ENCODE measurements at places on chromosomes 12 and 14.
A peak's percentile ranks its signal among the peaks of the same experiment; 100 is the strongest.

DNA sequence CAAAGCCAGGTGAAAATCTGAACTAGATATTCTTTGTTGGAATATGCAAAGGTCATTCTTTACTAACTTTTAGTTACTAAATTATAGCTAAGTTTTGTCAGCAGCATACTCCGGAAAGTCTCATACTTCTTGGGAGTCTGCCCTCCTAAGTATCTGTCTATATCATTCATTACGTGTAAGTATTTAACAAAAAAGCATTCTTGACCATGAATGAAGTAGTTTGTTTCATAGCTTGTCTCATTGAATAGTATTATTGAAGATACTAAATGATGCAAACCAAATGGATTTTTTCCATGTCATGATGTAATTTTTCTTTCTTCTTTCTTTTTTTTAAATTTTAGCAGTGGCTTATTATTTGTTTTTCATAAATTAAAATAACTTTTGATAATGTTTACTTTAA, 9.8 kb upstream of the SPX start:
- no peaks in the 10 kb centered on the region for H3K27me3 ChIP-seq
- no peak overlapping the region for H3K4me3 ChIP-seq
- no peaks in the 10 kb centered on the region for H3K4me1 ChIP-seq
- no peak overlapping the region for H3K27ac ChIP-seq

- no peak overlapping the region for H3K27ac ChIP-seq
- no peak overlapping the region for H3K4me3 ChIP-seq
- no peaks in the 10 kb centered on the region for H3K36me3 ChIP-seq
- DNase-seq: no peak
- no peaks in the 10 kb centered on the region for H3K27me3 ChIP-seq
- peaks cover 22% of the 10 kb centered on the region for H3K4me1 ChIP-seq
Observed at GRCh38 chr12:71162832-71163763, 5.3 kb upstream of the TSPAN8 start.

DNA sequence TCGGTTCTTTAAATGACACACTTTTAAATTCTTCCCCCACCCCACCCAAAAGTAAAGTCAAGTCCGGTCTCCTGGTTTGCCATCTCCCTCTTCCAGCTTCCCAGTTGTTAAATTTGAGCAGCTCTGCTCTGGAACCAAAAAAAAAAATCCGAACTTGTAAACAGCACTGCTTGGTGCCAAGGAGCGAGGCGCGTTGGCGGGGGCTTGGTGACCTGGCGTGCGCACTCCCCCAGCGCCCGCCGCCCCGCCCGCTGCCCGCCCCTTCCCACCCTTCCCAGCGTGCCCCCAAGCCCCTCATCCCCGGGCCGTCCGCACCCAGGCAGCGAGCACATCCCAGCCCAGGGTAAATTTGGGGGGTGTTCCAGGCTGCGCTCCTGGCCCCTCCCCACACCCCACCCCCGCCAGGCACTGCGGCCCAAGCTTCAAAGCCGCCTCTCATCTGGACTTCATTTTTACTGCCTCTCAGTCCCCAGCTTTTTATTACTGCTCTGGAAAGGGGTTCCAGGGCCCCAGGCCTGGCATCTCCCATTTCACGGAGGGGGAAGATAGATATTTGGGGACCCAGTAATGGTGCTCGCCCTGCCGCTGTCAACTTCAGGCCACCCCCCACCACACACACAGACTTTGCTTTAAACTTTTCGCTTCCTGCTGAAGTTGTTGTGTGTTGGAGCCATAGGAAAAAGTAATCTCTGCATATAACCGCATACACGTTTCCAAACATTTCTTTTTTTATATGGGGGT, 11.7 kb upstream of the ITGB7 start:
- peak overlapping the region; percentile 99 for H3K27ac ChIP-seq
- H3K4me3 ChIP-seq: peak overlapping the region; percentile 66

DNA sequence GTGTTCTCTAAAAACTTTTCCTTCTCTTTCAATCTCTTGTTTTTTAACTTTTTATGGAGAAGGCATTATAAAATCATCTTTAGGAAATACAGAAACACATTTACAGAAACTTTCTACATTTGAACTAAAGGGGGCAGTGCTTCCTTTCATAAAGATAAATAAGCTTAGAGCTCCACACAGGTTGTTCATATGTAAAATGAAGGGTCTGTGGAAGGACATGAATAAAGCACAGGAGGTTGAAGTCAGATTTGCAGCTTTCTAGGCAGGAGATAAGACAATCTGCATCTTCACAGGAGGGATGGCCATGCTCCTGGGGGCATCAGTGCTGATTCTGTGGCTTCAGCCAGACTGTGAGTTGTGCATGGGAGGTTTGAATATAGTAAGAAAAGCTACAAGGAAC, 426.0 kb downstream of the DAD1 start:
- H3K36me3 ChIP-seq: no peaks in the 10 kb centered on the region
- no peak overlapping the region for H3K27ac ChIP-seq
- no peaks in the 10 kb centered on the region for H3K4me1 ChIP-seq
- H3K4me3 ChIP-seq: no peak overlapping the region
- no peaks in the 10 kb centered on the region for H3K27me3 ChIP-seq
- DNase-seq: no peak

DNA sequence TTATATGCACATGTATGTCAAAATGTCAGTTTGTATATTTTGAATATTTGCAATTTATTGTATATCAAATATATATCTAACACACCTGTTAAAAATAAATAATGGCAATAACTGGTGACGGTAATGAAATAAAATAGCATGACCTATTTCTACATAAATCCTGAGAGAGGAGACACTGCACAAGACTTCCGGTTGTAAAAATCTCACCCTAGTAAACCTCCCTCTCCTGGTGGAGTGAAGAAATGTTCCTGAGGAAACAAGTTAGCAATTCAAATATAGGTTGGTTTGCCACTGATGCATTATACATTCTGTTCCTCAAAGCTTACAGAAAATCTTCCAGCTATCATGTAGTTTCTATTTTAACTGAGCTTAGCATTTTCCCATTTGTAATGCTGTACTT, 166.1 kb upstream of the SYT10 start:
- DNase-seq: no peak
- H3K36me3 ChIP-seq: no peaks in the 10 kb centered on the region
- no peaks in the 10 kb centered on the region for H3K27me3 ChIP-seq
- no peaks in the 10 kb centered on the region for H3K4me1 ChIP-seq

- H3K4me3 ChIP-seq: no peak overlapping the region
- no peaks in the 10 kb centered on the region for H3K36me3 ChIP-seq
- no peaks in the 10 kb centered on the region for H3K4me1 ChIP-seq
Observed at GRCh38 chr14:79842270-79842669, 369.0 kb downstream of the DIO2 start.

DNA sequence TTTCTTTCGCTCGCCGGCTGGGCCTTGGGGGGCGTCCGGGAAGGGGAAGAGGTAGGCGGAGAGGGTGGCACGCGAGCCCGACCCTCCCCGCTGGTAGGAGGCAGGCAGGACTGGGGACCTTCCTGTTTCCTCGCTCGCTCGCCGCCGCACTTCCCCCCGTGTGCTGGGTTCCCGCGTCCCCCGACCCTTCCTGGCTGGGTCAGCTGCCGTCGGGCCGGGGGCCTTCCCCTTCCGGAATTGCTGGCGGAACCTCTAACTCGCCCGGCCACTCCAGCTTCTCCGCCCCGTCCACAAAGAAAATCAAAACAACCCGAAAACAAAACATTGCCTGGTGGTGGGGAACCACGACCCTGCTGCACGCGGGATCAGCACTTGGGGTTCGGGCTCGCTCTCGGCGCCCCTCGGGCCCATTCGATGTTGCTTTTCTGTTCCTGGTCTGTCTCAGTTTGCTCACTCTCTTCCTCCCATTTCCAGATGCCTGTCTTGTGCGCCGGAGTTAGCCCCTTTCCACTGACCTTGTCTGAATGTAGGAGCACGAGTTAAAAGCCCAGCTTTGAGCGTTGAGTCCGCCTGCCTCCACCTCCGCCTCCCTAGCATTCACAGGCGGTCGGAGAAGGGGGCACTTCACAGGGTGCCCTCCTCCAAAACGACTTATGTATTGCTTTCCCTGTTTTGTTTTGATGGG, 581 bp downstream of the PAPOLA start:
- H3K4me1 ChIP-seq: peaks cover 23% of the 10 kb centered on the region
- H3K36me3 ChIP-seq: no peaks in the 10 kb centered on the region
- DNase-seq: peak; percentile 54
- peak overlapping the region; percentile 100 for H3K4me3 ChIP-seq
- H3K27ac ChIP-seq: peak overlapping the region; percentile 100
- no peaks in the 10 kb centered on the region for H3K27me3 ChIP-seq

DNA sequence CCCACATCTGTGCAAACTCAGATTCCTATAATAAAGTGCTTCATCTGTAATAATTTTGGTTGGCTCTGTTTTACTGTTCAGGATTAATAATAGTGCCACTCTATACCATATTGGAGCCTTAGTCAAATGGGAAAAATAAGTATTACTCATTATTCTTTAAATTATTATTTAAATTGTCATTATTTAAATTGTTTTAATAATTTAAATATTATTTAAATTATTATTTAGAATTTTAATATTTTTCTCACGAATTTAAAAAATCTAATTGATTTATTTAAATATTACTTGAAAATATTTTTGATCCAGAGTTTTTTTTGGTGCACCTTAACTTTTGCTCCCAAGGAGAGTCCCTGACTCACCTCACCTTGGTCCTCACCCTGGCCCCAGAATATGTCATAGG, 245.7 kb upstream of the MDGA2 start:
- no peak overlapping the region for H3K4me3 ChIP-seq
- no peaks in the 10 kb centered on the region for H3K27me3 ChIP-seq
- H3K4me1 ChIP-seq: no peaks in the 10 kb centered on the region

DNA sequence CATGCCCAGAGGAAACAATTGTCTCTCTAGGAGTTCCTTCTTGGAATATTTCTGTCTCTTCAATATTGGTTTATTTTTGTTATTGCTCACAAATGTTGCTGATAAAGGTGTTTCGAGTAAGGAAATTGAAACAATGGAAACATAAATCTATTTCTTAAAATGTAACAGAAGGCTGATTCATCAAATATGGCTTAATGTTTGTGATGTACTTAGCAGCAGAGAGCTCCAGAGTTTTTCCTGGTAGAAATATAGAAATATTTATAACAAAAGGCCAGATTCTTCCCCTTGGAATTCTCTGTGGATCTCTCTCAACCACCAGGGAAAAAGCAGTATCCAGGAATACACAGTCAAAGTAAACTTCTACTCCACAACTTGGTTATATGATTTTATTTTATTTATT, 149.2 kb upstream of the LRIG3 start:
- no peaks in the 10 kb centered on the region for H3K4me1 ChIP-seq
- H3K27ac ChIP-seq: no peak overlapping the region
- no peaks in the 10 kb centered on the region for H3K36me3 ChIP-seq
- DNase-seq: no peak

DNA sequence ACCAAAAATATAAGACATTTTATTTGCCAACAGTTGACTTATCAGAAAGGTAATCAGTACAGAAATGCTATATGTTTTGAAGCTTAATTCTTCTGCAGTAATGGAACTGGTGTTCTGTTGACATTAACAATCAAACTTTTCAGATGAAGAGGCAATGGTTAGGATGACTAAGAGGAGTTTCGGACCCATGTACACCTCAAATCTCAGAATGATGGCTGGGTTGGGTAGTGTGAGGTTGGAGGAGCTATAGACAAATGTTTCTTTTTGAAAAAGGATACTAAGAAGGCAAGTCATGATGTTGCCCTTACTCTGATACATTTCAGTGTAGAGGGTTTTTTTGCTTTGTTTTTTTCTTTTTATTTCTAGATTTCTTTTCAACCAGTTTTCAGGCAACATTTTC, 66.9 kb downstream of the KNTC1 start:
- H3K27ac ChIP-seq: no peak overlapping the region
- H3K4me3 ChIP-seq: no peak overlapping the region
- no peaks in the 10 kb centered on the region for H3K27me3 ChIP-seq
- DNase-seq: no peak
- H3K36me3 ChIP-seq: peaks cover 6% of the 10 kb centered on the region

- H3K27me3 ChIP-seq: no peaks in the 10 kb centered on the region
- H3K36me3 ChIP-seq: no peaks in the 10 kb centered on the region
- H3K27ac ChIP-seq: no peak overlapping the region
- no peak overlapping the region for H3K4me3 ChIP-seq
- DNase-seq: no peak
- peaks cover 22% of the 10 kb centered on the region for H3K4me1 ChIP-seq
Observed at GRCh38 chr12:42732908-42733411, 143.4 kb upstream of the PRICKLE1 start.

DNA sequence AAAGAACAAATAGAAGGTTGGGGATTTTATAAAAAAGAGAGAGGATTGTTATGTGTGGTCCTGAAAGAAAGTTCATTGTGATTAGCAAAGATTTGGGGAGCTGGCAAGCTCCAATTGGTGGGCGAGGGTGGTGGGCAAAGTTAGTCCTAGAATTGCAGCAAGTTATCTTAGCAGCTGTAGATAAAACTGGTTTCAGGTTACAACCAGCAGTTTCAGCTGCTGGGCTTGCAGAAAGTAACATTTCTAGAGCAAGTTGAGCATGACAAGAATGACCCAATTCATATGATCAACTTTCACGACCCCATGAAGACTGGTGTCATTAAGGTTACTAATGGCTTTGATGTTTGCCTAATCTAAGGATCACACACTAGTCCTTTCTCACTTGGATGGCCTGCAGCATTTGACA, 177.9 kb upstream of the NUDT4 start:
- no peaks in the 10 kb centered on the region for H3K36me3 ChIP-seq
- no peak overlapping the region for H3K4me3 ChIP-seq
- H3K27ac ChIP-seq: no peak overlapping the region
- H3K27me3 ChIP-seq: no peaks in the 10 kb centered on the region
- DNase-seq: no peak

DNA sequence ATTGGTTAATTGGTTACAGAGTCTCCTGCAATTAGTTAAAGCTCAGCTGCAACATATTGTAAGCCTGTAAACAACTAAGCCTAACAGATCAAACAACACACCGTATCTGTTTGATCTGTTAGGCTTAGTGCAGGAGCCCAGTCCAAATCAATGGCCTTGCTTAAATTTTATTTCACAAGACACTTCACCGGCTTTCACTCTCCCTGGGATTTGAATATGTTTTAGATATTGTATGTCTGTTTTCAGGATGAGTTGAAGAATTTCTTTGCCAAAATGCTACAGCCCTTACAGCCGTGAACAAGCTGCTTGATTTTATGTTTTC, 5.5 kb upstream of the RNASE1 start:
- H3K4me3 ChIP-seq: no peak overlapping the region
- no peak for DNase-seq
- H3K27ac ChIP-seq: no peak overlapping the region
- H3K4me1 ChIP-seq: no peaks in the 10 kb centered on the region

- H3K4me3 ChIP-seq: no peak overlapping the region
- H3K4me1 ChIP-seq: no peaks in the 10 kb centered on the region
- no peaks in the 10 kb centered on the region for H3K36me3 ChIP-seq
- no peak overlapping the region for H3K27ac ChIP-seq
- no peak for DNase-seq
Observed at GRCh38 chr14:74223016-74223415, 16.2 kb upstream of the VSX2 start.

Data from tibial artery (tissue), 4 donors.